ENCODE measurements at places on chromosomes 1 and 21.

GRCh38 chr1:214310010-214310409 lies 29.1 kb downstream of the SMYD2 start:
- DNase-seq = no peak

DNA sequence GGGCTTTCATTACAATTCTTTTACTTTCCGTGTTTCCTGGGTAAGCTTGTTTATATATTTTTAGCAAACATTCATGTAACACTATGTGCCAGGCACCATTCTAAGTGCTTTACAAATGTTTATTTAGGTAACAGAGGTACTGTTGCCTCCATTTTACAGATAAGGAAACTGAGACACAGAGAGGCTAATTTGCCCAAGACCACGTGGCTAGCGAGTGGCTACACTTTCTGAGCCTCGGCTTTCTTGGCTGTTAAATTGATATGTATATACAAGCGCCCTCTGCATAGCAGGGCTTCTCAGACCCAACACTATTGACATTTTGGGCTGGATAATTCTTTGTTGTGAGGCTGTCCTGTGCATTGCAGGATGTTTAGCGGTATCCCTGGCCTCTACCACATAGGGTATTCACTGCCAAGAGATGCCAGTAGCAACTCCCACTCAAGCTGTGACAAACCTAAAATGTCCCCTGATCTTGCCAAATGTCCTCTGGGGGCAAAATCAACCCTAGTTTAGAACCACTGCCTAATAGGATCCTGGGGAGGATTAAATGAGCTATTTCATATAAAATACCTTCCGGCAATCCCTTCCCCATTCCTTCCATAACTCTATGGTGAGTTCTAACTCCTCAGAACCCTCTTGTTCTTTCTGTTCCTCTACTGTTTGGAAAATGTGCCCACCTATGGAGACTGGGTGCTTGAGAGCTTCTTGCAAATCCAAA lies 17.2 kb upstream of the ID3 start:
- no peak for DNase-seq

GRCh38 chr1:112099979-112100378 lies 110.5 kb upstream of the KCND3 start:
- DNase-seq = no peak

DNA sequence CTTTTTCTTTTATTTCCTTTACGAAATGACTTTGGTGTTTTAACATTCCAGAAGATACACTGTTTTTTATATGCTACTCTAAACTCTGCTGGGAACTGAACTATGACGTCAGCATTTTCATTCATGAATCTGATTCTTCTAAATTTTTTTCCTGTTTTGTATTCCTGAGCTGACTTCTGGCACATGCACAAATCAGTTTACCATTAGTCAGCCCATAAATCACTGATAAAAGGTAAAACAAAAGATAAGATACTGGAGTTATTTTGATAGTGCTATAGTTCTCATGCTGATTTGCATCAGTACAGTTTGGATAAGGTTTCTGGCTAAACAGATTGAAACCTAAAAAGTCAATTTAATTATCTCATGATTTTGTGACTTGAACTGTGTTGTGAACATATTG lies 10.4 kb downstream of the CAMTA1 start:
- DNase-seq = no peak

DNA sequence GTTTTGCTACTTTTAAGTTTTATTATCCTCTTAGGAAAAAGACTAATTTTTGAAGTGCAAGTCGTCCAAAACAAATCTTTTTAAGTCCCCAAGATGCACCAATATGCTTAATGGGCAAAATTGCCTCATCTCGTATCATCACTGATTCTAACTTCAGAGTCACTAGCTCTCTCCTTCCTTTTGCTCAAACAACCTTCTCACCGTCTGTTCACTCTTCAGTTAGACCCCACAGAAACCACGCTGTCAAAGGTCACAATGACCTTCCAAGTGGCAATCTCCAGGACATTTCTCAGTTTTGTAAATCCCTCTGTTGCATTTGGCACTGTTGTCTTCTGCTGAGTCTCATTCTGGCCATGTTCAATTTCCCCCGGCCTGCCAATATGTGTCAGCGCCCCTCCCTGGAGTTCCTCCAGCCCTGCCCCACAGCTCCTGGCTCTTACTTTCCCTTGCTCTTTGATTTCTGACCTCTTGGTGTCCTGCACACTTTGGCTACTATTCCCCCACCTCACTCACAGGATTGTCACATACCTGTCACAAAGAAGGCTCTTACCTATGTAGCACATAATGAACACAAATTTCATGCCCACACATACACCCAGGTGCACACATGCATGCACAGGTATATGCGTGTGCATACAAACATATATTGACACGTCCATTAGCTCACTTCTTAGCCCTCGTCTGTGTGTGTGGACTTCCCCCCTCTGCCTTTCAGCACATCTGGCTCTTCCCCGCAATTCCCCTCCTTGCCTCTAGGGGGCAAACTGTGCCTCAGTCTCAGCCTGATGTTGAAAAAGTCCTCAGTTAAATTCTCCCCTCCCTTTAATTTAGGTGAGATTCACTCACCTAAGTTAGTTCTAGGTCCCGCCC lies 354.0 kb upstream of the DUSP10 start:
- peak; percentile 15 for DNase-seq

GRCh38 chr1:30104551-30104950 lies 618.8 kb downstream of the MATN1 start:
- DNase-seq = no peak

DNA sequence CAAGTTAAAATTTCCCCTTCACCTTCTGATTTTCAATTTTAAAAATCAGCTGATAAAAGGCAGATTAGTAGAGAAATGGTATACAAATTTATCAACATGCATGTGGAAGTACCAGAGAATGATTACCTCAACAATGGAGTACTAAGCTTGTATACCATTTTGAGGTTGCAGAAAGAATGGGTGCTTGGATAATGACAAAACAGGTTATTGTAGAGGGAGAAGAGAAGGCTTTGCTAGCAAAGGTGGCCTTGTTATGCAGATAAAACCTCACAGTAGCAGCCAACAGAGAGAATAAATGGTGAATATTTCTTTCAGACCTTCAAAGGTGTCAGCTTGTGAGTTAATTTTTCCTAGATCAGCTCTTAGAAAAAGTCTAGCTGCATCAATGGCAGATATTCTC lies 1174.9 kb upstream of the ADGRL4 start:
- no peak for DNase-seq

DNA sequence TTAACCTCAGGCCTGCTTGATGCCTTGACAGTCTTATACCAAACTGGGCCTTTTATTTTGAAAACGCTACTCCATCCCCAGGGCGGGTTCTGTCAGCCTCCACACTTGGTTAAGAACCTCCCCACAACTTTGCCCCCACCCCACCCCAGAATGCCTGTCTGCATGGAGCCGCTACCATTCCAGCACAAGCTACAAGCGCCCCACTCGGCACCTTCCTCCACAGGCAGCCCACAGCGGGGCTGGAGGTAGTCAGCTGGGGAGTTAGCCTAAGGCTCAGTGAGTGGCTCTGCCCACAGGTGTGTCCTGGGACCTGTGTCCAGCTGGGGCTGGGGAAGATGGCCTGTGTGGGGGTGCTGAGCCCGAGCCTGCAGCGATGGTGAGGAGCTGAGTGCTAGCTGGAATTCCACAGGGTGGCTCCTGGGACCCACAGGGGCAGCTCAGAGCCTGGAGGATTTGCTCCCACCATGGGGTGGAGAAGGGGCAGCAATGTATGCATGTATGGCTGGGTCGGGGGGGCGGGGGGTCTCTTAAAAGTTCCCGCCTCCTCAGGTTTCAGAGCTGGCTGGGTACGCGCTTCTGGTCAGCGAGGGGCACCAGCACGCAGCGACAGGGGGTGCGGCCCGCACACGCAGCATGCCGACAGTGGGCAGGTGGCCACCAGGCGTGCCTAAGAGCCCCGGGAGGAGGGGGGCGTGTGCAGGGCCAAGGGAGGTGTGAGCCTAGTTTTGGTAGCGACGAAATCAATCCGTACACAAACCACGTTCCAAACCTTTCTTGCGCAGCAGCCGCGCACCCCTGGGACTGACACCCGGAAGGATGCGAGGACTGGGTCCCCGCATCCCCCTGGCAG lies 917 bp downstream of the ETNK2 start:
- DNase-seq = peak; percentile 59

DNA sequence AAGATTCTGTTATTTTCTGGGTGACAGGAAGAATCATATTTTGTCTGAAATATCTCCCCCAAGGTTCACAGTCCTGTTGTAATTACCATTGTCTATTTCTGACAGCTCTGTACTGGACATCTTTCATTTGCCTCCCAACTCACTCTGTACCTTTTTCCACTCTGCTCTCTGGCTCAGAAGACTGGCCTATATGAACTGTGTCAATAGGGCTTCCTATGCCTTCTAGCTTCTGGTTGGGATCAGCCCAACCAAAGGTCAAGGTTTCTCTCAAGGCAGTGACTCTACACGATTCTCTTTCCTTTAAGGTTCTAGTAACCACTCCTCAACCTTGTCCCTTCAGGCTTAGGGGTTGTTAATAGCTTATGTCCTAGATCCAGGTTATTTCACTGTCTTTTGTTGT lies 17.5 kb downstream of the KLHL12 start:
- DNase-seq = no peak

DNA sequence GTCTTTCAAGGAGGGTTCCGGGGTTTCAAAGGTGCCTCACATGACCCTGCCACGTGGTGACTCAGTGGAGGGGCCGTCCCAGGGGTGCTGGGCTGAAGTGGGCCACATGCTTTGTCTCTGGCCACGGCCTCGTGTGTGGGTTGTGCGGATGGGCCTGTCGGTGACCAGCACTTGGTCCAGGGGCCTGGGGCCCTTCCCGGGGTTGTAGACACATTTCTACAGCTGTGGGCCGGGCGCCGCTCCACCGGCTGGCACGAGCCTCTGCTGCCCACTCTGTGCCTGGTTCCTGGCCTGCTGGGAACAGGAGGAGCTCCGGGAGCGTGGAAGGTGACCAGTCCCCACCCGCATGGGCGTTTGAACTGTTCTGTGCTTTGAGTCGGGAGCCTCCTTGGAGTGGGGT lies 75.4 kb upstream of the TTC34 start:
- DNase-seq = no peak

DNA sequence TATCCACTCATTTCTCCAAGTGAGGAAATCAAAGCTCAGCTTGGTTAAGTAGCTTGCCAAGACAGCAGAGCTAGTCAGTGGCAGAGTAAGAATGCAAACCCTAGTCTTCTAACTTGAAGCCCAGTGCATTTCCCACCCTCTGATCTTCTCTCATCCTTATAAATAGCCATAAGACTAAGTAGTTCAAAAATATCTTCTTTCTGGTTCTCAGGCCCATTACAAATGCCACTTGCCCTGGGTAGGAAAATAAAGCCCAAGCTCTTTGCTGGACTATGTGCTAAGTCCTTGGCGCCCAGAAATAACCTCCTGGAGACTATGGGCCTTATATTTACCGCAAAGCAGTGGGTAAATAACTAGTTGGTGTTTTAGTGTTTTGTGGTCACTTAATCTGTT lies 505.8 kb downstream of the PLPP3 start:
- DNase-seq = no peak

DNA sequence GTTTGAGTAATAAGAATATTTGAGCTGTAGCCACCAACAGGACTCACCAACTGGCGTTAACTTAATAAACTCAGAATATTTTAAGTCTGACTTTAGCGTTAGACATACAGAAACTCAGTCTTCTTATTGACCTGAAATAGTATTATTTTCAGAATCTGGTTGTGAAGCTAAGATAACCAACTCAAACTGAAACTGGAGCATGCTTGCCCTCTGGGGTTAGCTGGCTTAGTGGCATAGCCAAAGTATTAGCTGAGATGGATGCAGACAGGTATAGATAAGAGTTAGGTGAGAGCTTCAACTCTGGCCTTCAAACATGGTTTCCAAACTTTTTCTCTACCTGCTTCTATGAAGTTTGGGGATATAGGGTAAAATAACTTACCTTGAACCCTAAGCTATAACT lies 40.5 kb downstream of the AMY1C start:
- no peak for DNase-seq

GRCh38 chr1:35633547-35633946 lies 7.8 kb downstream of the PSMB2 start:
- no peak for DNase-seq

- peak; percentile 30 for DNase-seq
Measured at GRCh38 chr1:181062836-181063428, 25.6 kb upstream of the IER5 start.

DNA sequence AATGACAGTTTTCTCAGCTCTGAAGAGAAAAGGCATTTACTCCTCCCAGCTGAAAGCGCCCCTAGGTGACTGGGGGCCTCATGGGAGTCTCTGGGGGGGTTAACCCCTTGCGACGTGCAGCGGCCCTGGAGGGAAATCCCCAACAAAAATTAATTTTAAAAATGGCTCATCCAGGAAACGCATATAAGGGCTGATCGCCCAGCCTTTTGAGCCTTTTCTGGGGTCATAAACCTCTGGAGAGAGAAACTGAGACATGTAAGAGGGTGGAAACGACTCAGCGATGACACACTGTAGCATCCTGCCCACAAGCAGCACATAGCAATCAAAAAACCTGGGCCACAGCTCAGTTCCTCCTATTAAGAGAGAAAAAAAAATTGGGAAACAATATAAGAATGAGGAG lies 20.4 kb upstream of the HPDL start:
- DNase-seq = no peak

- DNase-seq = no peak
Measured at GRCh38 chr1:220616836-220617235, 73.3 kb upstream of the C1orf115 start.

DNA sequence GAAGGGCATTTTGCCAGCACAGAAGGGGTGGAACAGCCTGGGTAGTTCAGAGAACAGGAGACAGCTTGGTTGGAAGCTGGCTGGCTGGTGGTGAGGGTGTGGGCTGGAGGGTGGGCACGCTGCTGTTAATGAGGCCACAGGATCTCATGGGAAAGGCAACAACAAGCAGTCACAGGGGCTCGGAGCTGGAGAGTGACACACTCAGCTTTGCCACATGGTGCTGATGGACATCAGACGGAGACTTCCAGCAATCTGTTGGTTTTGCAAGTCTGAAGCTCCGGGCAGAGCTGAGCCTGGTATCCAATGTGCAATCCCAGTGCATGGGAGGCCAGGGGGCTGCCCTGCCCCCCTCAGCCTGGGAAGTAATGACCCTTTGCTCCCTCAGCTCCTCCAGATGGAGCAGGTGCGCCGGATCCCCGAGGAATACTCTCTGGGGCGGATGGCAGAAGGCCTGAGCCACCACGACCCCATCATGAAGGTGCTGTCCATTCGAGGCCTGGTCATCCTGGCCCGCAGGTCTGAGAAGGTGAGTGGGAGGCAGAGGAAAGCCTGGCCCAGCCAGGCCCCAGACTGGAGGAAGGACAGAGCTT lies 15.6 kb upstream of the TTC4 start:
- no peak for DNase-seq

GRCh38 chr1:242467556-242468145 lies 56.8 kb downstream of the PLD5 start:
- DNase-seq = peak; percentile 75

- no peak for DNase-seq
Measured at GRCh38 chr21:32817208-32817607, 45.7 kb upstream of the PAXBP1 start.

All from WERI-Rb-1 (cell line).